ENCODE measurements at places on chromosomes 4 and X.

DNA sequence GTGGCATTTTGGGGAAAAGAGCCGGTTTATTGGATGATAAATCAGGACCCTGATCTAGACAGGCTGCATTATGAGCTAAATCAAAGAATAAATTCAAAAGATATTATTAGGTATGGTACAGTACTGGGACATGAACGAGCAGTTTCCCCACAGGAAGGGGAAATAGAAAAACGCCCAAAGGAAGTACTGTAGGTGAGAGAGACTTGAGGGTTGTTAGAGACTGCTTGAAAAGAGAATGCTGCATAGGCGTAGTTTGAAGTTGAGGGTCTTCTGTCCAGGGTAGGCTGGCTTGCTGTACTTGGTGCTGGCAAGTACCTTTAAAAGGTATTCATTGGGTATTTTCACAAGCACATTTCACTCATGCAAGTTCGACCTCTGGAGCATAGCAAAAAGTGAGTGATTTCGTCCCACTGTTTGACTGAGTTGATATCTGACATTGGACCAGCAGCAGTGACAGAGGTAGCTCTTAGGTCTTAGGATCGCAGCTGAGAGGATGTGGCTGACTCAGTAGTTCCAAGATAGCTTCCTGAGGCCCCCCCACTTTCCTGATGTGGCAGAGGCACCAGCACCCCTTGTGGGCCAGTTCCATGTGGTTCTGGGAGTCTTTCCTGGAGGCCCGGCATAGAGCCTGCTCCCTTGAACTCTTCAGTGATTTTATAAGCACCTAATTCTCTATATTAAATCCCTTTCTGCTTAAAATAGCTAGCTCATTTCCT lies 64.3 kb downstream of the TMEM131L start:
- no peak for DNase-seq

DNA sequence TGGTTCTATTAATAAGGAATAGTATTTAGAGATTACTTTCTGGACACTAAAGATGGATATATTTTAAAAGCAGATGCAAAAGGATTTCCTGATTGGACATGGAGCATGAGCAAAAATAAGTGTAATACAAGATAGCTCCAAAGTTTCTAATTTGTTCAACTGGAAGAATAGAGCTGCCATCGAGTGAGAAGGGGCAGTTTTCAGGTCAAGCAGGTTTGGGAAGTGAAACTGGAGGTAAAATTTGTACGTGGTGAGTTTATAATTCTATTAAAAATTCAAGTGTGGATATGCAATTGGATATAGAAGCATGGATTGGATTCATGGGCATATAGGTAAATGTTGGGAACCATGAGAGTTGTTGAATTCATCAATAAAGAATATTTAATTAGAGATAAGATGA lies 31.8 kb downstream of the PRDM8 start:
- DNase-seq: no peak

GRCh38 chrX:133655275-133656265 lies 240.3 kb upstream of the GPC4 start:
- no peak for DNase-seq

DNA sequence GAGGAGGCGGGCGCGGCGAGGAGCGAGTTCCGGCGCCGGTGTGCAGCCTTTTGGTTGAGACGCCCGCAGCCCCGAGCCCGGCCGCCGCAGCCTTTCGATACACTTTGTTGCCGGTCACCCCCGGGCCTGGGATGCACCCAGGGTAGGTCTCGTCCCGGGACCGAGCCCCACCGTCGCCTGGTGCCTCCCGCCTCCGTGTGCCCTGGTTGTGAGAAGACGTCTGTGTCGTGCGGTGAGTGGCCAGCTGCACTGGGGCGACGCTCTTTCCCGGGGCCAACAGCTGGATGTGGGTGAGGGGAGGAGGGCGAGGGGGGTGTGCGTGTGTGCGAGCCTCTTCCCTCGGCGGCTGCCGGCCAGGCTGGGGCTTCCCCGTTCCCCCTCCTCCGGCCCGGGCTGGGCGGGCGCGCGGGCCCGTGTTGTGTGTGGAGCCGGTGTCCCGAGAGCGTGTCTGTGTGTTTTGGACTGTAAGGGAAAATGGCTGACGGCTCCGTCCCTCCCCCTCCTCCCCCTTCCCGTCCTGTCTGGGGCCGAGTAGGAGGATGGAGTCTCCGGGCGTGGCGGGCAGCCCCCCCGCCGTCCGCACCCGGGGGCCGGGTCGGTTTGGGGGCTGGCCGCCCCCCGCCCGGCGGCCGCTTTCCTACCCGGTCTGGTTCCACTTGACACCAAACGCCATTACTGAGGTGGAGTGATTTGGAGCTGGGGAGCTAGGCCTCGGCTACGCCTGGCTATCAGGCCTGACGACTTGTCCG lies 807 bp downstream of the USP9X start:
- DNase-seq: peak; percentile 81

GRCh38 chrX:151999813-152000212 lies 25.3 kb upstream of the GABRE start:
- no peak for DNase-seq

DNA sequence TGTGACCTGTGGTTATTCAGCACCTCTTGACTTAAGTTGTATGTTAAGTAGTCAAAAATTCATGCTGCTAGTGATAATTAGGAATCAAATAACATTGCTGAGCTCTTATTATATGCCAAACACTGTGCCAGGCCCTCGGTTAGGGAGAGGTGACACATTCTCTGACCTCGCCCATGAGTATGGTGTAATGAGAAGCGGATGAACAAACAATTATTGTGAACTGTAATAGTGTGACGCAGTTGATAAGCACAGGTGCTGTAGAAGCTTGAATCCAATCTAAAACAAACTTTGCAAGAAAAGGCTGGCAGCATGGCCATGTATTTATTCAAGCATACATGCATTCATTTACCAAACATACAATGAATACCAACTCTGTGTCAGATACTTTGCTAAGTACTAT lies 303.5 kb upstream of the HS3ST1 start:
- no peak for DNase-seq

GRCh38 chrX:12463052-12463451 lies 324.8 kb downstream of the FRMPD4 start:
- DNase-seq: no peak

- no peak for DNase-seq
Measured at GRCh38 chr4:139530833-139531427, 25.1 kb downstream of the SETD7 start.

DNA sequence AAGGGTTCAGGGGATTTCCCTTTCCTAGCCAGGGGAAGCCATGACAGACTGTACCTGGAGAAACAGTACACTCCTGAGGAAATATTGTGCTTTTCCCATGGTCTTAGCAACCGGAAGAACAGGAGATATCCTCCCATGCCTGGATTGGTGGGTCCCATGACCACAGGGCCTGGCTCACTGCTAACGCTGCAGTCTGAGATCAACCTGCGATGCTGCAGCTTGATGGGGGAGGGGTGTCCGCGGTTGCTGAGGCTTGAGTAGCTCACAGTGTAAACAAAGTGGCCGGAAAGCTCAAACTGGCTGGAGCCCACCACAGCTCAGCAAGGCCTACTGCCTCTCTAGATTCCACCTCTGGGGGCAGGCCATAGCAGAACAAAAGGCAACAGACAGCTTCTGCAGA lies 819.5 kb downstream of the TECRL start:
- no peak for DNase-seq

GRCh38 chr4:132564920-132565319 lies 584.2 kb upstream of the PCDH10 start:
- no peak for DNase-seq

GRCh38 chrX:71131510-71131909 lies 13.1 kb downstream of the MED12 start:
- DNase-seq: no peak

- no peak for DNase-seq
Measured at GRCh38 chrX:111387470-111388070, 24.4 kb downstream of the DCX start.

DNA sequence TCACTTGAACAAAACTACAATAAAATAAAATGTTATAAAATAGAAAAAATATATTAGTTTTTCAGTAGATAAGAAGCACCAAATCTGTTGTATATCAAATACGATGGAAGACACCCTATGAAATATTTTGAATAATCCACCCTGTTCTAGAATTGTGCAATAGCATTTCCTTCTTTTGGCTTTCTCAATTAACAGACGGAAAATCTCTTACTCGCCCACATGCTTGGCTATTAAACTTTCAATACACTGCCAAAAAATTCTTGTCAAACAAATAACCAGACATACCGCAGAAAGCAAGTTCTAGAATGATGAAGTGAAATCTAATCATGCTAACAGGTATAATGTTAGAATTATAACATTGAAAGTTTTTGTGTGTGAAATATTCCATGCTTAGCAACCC lies 671.6 kb upstream of the SLIT2 start:
- no peak for DNase-seq

Data from right hindlimb (tissue), 1 donor.